Panc1 (cell line): ENCODE measurements at places on chromosomes 16 and 17. TPM values are rescaled to one million over a fixed set of nuclear protein-coding genes. Genes with fewer than 3 reads are reported as not detected.

The C16orf54 gene
- 0.18 TPM for total RNA-seq

The EVI2B gene
- total RNA-seq = 0.08 TPM

DNA sequence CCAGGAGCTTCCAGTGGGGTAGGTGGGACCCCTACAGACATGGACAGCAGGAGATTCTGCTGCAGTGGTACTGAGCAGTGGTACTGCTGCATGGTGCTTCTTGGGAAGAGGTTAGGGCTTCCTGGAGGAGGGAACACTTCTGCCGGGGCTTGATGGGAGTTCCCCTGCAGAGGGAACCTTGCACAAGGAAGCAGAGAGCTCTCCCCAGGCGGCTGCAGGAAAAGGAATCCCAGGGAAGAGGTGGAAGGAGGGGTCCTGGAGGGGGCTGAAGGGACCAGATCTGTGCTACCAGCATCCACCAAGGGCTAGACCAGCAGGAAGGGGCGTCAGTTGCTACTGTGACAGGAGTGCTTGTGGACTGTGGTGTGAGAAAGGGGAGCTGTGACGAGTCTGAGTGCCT lies 10.6 kb downstream of the RIPOR1 start:
- DNase-seq = no peak

DNA sequence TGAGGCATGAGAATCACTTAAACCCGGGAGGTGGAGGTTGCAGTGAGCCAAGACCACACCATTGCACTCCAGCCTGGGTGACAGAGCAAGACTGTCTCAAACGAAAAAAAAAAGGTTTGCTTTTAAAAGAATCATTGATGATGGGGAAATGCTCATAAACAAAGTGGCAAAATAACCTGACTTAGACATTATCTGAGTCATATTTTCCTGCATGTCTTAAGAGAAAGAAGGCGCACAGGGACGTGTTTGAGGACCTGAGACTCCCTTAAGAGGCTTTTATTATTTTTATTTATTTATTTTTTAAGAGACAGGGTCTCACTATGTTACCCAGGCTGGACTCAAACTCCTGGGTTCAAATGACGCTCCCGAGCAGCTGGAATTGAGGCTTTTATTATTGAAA lies 5.7 kb upstream of the PRPSAP1 start:
- no peak for DNase-seq

DNA sequence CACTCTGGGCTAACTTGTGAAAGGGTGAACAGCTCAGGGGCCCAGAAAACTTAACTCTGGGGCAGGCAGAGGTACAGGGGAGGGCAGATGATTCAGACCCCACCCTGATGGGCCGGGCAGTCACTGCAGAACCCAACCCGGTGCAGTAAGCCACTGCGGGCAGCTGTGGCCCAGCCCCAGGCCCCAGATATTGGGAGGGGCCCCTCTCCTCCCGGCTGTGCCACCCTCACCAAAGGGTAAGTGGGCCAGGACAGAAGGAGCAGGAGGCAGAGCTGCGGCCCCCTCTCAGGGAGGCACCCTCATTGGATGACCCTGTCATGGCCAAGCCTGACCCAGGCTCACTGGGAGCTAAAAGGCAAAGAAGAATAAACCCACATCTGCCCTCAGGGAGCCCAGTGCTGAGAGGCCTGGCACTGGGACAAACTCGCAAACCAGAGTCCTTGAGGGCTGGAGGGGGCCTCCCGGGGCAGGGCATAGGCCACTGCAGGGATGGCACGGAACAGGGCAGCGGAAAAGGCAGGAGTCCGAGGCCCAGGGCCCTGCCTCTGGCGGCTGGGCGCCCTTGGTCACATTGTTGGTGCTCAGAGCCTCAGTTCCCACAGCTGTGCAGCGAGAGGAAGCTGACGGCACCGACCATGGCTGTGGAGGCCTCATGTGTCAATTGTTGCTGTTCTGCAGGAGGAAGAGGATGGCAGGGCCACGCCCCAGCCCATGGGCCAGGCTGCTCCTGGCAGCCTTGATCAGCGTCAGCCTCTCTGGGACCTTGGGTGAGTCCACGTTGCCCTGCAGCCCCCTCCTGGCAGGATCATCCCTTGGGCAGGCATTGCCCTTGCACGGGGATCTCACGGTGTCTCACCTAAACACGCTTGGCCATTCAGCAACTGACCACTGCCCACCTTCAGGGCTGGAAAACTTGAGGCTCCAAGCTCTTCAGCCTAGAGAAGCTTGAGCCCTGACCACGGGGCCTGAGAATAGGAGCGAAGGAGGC lies 3.1 kb downstream of the ITGB4 start:
- no peak for DNase-seq

DNA sequence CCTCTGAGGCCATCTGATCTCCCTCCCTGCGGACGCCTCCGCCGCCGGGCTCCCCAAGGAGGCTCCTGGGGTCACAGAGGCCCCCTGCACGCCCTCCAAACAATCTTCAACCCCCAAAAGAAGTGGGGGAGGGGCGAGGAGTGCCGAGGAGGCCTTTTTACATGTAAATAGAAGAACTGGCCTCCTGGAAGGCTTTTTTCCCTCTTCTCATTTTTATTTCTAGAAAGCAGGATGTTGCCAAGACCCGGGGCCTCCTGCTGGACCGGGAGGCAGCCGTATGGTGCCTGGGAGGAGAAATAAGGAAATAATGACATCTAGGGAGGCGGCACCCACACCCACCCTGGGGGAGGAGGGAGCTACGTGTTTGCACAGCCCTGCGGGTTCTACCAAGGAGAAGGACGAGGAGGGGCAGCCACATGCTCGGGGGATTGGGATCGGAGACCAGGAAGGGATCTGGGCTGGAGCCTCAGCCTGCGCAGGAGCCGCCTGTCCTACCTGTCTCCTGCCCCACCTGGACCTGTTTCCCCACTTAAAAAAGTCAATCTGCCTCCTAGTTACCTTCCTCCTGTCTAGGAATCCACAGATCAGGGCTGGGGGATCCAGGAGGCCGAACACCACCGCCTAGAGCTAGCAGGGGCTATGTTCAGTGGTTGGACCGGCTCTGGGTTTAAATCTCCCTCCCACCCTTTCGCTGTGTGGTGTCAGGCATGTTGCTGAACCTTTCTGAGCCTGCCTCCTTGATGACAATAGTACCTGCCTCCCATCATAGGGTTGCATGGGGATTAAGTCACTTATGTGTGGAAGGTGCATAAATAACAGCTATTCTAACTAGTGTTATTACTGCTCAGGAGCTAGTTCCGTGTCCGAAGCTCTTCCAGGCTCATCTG lies 175.7 kb upstream of the GSE1 start:
- DNase-seq = no peak

The DHODH gene
- 8.9 TPM for total RNA-seq

- DNase-seq = no peak
Observed at GRCh38 chr16:55508941-55509931, at the start of gene LPCAT2. TSS of gene LPCAT2 (plus strand) at chr16:55509072. CDS start at chr16:55509182, 110 bp downstream.

GRCh38 chr17:8124350-8125153 lies 646 bp upstream of the HES7 start:
- no peak for DNase-seq
